ENCODE measurements at places on chromosomes 12 and 14.

DNA sequence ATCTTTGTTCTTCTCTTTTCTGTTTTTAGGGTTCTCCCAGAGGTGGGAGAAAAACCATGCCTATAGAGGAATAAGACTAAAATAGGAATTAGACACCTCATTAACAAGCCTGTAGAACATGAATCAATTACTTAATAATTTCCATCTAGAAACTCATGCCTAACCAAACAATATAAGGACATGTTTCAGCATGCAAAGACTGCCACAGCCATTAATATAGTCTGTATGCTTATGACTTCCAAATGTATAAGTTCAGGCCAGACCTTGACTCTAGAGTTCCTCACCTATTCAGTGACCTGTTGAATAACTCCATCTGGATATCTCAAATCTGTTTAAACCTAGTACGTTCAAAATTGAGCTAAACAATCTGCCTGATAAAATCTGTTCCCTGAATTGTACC lies 304.6 kb downstream of the BMP4 start:
- no peak overlapping the region for H3K4me3 ChIP-seq
- H3K27ac ChIP-seq: no peak overlapping the region
- H3K27me3 ChIP-seq: no peaks in the 10 kb centered on the region
- H3K36me3 ChIP-seq: no peaks in the 10 kb centered on the region
- H3K4me1 ChIP-seq: no peaks in the 10 kb centered on the region

DNA sequence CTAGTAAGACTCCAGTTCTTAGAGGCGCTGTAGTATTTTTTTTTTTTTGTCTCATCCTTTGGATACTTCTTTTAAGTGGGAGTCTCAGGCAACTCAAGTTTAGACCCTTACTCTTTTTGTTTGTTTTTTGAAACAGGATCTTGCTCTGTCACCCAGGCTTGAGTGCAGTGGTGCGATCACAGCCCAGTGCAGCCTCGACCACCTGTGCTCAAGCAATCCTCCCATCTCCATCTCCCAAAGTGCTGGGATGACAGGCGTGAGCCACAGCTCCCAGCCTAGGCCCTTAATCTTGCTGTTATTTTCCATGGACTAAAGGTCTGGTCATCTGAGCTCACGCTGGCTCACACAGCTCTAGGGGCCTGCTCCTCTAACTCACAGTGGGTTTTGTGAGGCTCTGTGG lies 21.3 kb downstream of the GPRC5A start:
- H3K4me1 ChIP-seq: peaks cover 26% of the 10 kb centered on the region
- H3K36me3 ChIP-seq: no peaks in the 10 kb centered on the region
- H3K27ac ChIP-seq: no peak overlapping the region

DNA sequence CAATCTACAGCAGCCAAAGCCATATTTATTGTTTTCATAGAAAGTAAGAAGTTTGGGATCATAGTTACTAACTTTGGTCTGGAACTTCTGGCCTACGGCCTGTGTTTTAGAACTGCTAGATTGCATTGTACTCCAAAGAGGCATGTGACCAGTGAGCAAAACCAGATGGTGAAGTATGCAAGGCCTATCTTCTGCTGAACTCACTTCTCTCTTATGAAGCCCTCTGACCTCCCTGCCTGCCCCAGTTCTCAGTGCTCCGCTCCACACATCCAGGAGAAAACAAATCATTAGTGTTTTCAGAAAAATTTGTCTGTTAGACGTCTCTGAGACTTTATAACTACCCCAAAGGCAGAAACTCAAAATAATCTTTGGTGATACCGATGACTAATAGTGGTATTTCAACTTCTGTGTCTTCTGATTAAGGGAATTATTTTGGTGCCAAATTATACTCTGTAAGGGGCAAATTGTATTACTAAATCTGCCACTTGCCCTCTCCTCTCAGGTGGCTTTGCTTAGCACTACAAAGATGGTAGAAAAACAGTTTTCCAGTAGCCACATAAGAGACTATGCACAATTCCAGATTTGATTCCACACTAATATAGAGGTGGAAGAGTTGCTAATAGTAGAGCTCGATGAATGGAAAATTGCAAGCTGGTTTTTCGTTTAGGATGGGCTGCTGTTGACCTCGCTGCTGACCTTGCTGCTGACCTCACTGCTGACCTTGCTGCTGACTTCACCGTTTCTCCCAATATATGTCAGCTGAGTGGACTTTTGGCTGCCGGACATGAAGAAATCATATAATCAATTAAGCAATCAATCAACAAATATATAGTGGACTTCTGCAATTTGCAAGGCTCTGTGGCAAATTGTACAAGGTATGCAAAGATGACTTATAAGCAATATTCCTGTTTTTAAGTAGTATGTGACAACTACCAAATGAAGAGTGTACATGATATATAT lies 147.5 kb downstream of the KITLG start:
- H3K4me3 ChIP-seq: no peak overlapping the region
- H3K36me3 ChIP-seq: no peaks in the 10 kb centered on the region
- no peak for DNase-seq
- no peaks in the 10 kb centered on the region for H3K27me3 ChIP-seq

DNA sequence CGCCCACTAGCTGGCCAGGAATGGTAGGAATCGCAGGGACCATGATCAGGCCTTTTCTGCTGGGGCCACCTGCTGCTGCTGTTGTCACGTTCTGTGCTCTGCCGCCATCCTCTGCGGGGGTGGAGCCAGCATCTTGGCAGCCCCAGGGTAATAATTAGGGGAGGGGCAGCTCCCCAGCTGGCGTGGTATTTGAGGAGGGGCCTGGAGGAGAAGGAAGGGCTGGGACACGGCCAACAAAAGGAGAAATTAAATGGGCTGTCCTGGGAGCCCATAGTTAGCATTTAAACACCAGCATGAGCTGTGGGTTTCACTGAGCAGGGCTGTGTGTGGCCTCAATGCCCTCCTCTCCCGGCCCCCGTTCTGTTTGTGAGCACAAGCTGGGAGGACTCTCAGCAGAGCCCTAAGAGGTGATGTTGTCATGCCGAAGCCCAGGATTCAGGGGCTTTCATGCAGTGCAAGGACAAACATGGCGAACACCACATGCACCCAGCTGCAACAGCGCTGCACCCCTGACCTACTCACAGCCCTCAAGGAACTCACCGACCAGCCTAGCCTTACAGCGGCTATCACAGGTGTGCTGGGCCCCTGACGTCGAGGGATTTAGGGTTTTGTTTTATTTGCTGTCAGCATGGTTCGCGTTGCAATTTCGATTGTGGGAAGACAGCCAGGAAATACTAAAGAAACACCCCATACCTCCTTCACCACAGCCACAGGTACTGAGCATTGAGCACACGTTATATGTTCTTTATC lies 324.3 kb downstream of the CACNA1C start:
- no peak overlapping the region for H3K4me3 ChIP-seq
- no peak overlapping the region for H3K27ac ChIP-seq
- H3K27me3 ChIP-seq: peaks cover 6% of the 10 kb centered on the region
- no peak for DNase-seq

GRCh38 chr14:75823334-75823733 lies 158.5 kb downstream of the TGFB3 start:
- no peak for DNase-seq
- no peak overlapping the region for H3K27ac ChIP-seq
- H3K36me3 ChIP-seq: peaks cover 22% of the 10 kb centered on the region
- no peaks in the 10 kb centered on the region for H3K4me1 ChIP-seq
- H3K27me3 ChIP-seq: no peaks in the 10 kb centered on the region
